Fibroblast of skin of right quadriceps (primary cell): ENCODE measurements at places on chromosomes 5 and 9.

- no peak for DNase-seq
Measured at GRCh38 chr9:137802521-137803243, 74.9 kb upstream of the CACNA1B start.

- no peak for DNase-seq
Measured at GRCh38 chr5:95069948-95070347, 214.9 kb downstream of the MCTP1 start.

DNA sequence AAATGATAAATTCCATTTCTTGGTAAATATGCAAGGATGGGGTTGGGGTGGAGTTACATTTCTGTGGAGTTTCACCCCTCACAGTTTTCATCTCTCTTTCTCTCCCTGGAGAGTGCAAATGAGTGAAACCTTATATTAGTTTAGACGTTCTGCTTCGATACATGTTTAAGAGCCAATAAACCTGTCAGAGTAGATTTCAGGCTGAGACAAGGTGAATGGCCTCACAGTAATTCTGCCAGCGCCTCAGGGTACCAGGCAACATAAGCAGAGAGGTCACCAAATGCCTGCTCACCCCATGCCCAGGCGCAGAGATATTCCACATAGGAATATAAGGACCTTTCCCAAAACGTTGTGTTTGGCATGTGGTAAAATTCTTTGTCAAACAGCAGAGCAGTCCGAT, 154.9 kb upstream of the VLDLR start:
- no peak for DNase-seq

- DNase-seq: no peak
Measured at GRCh38 chr5:127409921-127410675, 107.3 kb upstream of the PRRC1 start.

DNA sequence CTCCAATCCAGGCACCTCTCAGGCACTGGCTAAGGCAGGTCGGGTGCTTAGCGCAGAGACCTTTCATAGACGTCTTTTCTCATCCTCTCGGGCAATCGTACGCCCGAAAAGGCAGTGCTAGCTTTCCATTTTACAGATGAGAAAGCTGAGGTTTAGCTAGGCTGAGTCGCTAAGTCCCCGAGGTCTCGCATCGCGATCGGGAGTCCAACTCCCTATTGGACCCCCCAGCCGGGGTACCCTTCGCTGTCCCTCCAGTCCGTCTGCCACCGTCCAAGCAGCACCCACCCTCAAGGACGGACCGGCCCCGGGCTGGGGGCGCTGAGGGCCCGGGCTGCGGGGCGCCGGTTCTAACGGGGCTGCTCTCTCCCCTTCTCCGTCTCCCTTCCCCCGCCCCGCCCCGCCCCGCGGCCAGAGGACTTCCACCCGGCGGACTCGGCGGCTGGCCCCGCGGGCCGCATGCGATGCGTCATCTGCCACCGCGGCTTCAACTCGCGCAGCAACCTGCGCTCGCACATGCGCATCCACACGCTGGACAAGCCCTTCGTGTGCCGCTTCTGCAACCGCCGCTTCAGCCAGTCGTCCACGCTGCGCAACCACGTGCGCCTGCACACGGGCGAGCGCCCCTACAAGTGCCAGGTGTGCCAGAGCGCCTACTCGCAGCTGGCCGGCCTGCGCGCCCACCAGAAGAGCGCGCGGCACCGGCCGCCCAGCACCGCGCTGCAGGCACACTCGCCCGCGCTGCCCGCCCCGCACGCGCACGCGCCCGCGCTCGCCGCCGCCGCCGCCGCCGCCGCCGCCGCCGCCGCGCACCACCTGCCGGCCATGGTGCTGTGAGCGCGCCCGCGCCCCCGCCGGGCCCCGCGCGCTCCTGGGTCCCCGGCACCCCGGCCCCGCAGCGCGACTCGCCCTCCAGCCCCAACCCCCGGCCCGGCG, 12.5 kb upstream of the EXOSC2 start:
- peak; percentile 68 for DNase-seq

DNA sequence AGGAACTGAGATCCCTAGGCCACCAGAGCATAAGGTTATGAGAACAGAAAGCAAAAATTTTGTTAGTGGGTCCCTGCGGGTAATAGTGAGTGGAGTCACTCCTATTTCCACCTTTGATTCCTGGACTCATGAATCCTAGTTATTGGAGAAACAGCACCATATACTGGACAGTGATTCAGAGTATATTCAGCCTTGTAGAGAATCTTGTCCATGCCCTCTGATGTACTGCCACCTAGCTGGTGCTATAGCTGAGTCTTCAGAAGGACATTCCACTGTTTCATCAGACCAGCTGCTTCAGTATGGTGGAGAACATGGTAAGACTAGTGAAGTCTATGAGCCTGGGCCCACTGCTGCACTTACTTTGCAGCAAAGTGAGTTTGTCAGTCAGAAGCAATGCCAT, 25.0 kb upstream of the ITGA2 start:
- DNase-seq: no peak

DNA sequence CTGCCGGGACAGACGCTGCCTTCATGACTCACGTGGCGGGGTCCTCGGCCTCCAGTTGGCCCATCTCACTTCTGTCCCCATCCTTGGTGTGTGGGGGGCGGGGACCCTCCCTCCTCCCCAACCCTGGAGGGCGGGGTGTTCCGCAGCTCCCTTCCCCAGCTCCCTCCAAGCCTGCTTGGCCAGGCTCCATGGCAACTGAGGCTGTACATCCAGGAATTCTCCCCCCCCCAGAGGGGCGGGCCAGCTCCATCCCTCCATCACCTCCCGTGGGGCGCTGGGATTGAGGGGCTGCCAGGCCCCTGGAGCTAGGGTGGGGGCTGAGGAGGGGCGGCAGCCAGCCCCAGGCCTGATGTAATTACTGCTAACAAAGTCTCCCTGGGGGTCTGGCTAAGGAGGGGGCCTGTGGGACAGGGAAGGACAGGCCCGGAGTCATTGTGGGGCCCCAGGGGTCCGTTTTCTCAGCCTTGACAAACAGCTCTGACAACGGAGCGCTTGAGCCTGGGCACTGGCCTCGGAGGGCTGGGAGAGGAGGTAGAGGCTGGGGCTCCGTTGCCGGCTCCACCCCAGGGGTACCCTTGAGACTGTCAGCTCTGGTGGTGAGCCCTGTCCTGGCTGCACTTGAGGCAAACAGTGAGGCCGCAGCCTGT, 8.0 kb downstream of the DIPK1B start:
- peak; percentile 43 for DNase-seq

DNA sequence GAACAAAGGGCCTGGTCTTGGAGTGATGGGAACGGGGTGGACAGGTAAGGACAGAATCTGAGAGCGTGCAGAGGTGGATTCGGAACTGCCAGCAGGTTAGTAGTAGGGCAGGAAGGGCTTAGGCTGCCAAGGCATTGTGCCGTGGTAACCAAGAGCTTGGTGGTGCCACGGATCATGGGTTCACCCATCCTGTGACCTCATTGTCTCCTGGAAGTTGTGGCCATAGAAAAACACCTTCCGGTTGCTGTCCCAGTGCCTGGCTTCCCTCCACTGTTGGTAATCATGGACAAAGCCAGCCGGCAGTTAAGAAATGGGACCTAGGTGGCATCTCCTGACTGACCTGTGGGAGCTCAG, 42.5 kb upstream of the CFAP157 start:
- no peak for DNase-seq

- no peak for DNase-seq
Measured at GRCh38 chr9:101737165-101737704, 1.2 kb downstream of the GRIN3A start.

DNA sequence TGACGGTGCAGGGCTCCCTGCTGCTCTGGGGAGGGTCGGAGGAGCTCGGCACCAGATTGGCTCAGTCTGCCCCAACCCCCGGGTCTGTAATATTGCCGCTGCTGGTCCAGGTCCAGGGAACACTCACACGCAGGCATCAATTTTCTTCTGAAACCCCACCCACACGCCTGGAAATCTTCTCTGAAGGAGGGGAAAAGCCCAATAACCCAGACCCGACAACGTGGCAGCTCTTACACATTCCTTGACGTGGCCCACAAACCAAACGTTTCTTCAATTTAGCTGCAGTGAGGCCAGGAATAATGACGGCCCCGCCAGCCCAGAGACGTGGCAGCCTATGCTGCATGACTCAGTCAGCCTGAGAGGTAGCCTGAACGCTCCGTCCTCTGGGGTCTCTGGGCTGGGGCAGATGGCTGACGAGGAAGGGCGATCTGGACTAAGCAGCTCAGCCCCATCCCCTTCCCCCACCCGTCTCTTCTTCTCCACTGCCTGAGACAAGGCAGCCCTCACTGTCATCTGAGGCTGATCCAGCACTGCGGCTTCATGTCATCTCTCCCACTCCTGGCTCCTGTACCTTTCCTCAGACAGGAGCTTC, 9.9 kb upstream of the SPARC start:
- peak; percentile 100 for DNase-seq

- no peak for DNase-seq
Measured at GRCh38 chr5:63655043-63655442, 307.2 kb downstream of the HTR1A start.
